NCI-H226 (cell line): ENCODE measurements at places on chromosomes 7 and 10.

DNA sequence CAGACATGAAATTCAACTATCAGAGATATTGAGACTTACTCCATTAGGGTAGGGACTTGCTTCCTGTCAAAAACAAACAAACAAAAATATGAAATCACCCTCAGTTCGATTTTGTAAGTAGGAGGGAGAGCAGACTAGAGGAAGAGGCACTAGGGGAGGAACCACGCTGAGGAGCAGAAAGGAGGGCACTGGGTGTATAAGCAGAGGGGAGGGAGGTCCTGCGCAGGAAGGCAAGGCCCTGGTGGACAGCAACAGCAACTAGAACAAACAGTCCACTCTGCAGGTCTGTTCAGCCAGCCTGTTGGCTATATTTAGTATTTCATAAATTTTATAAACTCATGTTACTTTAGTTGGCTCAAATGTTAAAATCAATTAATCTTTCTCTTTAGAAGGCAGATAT is 937.1 kb upstream of the C7orf33 start:
- no peak for DNase-seq

GRCh38 chr7:102188746-102189145 is 97.9 kb upstream of the SH2B2 start:
- no peak for DNase-seq

DNA sequence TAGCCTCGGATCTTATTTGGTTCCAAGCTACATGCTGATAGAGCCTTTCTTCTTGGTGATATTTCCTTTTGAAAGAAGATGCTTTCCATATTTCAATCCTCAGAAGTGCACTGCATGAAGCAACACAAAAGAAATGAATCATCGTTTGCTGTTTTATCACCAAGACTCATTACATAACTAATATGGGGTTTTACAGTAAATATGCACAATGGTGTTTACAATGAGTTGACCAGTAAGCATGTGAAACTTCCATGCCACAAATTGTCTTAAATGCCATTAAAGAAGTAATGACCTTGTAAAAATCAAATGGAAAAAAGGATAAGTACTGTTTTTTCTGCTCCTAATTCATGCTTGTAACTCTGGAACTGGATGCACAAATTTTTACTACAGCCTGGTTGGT is 1017.0 kb upstream of the GHITM start:
- no peak for DNase-seq

- DNase-seq: no peak
Measured at GRCh38 chr7:151191544-151191943, 4.5 kb upstream of the ASB10 start.

- DNase-seq: no peak
Measured at GRCh38 chr7:127080576-127080975, 172.2 kb downstream of the GRM8 start.

- peak; percentile 8 for DNase-seq
Measured at GRCh38 chr7:93374345-93374940, 142.3 kb downstream of the VPS50 start.

DNA sequence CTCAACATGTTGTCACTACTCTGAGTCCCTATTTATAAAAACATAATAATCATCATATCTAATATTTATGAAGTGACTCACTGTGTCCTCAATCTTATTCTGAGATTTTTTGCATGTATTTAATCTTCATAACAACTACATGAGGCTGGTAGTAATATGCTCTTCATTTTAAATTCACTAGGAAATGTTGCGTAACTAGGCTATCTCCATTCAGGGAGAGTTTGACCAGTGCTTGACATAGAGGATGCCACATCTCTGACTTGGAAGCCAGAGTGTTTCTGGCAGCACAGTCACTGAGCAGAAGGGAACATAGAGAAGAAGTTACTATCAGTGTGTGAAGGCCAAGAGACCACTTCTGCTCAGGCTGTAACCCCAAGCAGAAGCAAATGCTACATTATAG is 88.9 kb downstream of the FAM13C start:
- no peak for DNase-seq

DNA sequence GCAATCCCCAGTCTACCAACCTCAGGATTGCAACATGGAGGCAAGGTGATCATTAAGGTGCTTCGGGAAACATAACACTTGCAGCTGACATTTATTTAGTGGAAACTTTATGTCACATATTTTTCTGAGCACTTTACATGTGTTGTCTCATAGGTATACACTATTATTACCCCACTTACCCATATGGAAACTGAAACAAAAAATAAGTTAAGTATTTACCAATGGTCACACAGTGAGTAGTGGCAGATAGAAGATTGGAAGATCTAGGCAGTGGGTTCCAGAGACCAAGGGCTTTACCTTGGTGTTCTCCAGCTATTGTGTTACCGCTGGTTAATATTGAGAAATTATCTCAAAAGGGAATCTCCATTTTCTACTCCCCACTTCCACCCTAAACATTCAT is 1279.1 kb upstream of the SORCS1 start:
- no peak for DNase-seq

- no peak for DNase-seq
Measured at GRCh38 chr7:140732416-140732815, 35.9 kb downstream of the NDUFB2 start.

- DNase-seq: peak; percentile 81
Measured at GRCh38 chr10:119667562-119668328, 16.6 kb downstream of the BAG3 start.

DNA sequence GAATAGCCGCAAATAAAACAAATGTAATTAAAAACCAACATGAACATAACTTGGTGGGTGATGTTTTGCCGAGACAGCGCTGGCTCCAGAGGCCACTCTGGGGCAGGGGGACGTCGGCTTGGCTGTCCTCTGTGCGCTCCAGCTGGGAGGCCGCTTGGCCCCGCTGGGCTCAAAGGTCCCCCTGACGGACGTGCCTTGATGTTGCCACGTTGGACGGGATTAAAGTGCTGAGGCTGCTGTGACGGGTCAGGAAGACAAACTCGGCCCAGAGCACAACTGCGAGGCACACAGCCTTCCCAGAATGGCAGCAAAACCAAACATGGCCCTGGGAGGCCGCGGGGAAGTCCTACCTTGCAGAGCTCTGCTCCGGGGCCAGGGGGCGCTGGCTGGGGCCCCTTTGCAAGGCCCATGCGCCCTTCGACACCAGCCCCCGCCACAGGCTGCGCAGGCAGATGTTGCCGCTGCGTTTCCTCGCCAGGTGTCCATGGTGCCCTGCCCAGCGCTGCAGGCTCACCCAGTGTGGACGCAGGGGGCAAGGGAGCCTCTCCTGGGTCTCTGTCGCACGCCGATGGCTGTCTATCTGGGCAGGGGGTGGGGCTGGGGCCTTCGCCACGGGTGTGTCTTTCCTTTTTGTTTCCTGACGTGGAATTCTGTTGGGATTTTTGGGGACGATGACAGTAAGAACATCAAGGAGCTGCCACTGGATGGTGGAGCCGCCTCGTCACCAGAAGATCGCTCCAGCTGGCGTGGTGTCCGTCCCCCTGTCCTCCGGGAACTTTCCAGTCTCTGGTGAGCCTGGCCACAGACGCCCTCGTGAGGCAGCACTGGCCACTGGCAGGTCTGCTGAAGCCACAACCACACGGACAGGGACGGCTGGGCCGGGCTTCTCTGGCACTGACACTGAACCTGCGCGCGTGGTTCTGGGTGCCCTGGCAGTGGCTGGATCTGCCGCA is 99.6 kb upstream of the DIP2C start:
- DNase-seq: no peak

GRCh38 chr10:43162604-43163003 is 24.4 kb downstream of the CSGALNACT2 start:
- no peak for DNase-seq

- DNase-seq: no peak
Measured at GRCh38 chr7:100488333-100489095, 4.8 kb downstream of the NYAP1 start.

- DNase-seq: no peak
Measured at GRCh38 chr7:1459920-1460820, 900 bp upstream of the MICALL2 start.

DNA sequence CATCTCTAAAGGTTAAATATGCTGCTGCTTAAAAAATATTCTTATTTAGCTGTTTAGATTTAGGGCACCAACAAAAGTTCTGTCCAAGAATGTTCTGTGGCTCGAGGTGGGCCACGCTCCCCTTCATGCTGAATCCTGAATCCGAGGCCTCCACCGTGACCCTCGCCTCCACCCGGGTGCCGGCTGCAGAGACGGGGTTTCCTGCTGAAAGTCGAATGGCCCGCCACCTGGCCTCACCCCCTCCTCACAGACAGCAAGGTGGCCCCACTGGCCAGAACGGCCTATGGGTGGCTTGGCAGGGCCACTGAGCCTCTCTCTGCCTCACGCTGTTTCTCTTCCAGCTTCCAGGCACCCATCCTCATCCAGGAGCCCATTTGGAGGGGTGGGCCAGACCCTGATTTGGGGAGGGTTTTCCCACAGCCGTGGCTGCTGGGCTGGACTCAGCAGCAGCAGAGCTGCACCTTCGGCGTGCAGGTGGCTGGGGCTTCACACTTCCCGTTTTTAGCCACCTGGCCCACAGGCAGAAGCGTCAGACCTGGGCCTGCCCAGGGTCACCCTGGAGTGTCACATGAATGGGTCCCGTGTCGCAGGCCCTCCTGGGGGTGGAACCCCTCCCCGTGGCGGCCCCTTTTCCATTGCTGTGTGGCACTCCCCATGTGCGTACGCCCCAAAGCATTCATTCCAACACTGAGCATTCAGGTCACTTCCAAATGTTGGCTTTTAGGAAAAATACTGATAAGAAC is 26.3 kb upstream of the ADGRA1 start:
- DNase-seq: no peak

DNA sequence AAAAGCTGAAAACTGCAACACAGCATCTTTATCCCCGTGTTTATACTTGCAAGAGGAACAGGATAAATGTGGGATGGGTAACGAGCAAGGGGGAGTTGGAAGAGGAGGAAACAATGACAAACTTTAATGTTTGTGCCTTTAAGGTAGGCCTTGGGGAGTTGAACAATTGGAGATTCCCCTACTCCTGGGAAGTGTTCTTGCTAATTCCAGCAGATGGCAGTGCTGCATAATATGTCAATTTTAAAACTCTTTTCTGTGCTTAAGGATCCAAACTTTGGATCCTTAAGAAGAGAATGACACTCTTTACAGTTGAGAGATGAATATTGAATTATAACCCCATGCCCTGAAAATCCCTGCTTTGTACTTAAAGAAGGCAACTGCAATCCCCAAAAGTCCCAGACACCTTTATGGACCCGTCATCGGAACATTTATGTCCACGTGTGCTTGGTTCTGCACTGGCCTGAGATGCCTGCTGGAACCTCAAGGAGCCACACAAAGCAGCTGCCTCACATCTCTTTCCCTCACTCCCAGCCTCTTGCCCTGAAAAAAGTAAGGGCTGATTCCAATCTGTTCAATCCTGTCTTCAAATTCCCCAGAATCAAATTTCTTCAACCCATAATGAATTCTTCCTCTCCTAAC is 12.0 kb downstream of the IFIT5 start:
- DNase-seq: peak; percentile 37

GRCh38 chr10:13813550-13813949 is 226.8 kb downstream of the PRPF18 start:
- DNase-seq: no peak

- peak; percentile 79 for DNase-seq
Measured at GRCh38 chr10:124736491-124737136, 7.6 kb downstream of the FAM53B start.

DNA sequence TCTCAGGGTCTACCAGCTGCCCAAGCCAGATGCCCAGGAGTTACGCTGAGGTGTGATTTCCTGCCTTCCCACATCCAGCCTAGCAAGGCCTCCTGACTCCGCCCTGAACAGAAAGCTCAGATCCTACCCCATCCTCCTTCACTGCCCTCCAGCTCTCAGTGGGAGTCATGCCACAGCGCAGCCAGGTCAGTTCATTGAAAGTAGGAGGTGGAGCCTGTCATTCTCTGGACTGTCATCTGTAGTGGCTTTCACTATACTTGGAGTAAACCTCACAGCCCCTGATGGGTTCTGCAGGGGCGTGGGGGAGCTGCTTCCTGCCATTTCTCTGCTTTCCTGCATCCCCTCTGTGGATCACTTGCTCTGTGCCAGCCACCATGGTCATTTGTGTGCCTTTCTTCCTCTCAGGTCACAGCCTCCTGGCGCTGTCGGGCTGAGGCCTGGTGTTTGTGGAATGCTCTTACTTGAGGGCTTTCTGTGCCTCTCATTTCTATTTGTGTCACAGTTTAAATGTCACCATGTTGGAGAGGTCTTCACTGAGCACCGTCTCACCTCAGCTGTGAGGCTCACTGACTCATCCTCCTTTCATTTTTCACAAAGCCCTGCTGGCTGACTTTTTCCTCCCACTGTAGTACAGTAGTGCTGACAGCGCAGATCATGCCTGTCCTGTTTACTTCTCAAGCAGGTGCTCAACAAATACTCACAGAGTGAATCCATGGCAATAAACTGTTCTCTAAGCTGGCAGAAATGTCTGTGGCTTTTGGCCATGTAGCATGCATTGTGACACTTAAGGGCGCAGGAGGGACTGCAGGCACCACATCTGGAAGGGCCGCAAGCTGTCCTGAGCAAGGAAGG is 61.0 kb upstream of the TMEM248 start:
- DNase-seq: peak; percentile 14

GRCh38 chr7:129188372-129188891 is at the start of gene SMO:
TSS of gene SMO (plus strand) at chr7:129188633. CDS start at chr7:129189152, 519 bp downstream.
- peak; percentile 34 for DNase-seq

GRCh38 chr10:22611425-22612115 is 102.8 kb downstream of the PIP4K2A start:
- no peak for DNase-seq

GRCh38 chr10:48589266-48589665 is 15.6 kb downstream of the ARHGAP22 start:
- DNase-seq: no peak

GRCh38 chr7:109622320-109622719 is 1052.6 kb downstream of the DNAJB9 start:
- DNase-seq: no peak

GRCh38 chr10:71214641-71215559 is 2.5 kb downstream of the UNC5B start:
- DNase-seq: no peak

DNA sequence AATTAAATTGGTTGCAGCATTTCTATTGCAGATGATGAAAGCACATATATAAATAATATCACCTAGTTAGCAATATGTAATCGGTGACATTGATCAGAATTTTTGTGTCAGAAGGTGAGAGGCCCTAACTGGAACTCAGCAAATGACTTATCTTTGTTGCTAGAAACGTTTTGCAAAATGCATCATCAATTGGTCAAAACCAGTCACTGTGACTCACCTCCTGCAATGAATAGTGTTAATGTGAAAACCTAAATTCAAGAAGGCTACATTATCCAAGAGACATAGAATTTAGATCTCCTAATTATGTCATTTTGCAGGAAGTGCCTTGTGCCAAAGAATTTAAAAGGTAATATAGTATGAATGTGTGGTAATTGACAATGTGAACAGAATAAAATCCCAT is 9.8 kb upstream of the PNLIPRP3 start:
- no peak for DNase-seq

- DNase-seq: no peak
Measured at GRCh38 chr10:133123050-133123745, 35.5 kb downstream of the ADGRA1 start.

DNA sequence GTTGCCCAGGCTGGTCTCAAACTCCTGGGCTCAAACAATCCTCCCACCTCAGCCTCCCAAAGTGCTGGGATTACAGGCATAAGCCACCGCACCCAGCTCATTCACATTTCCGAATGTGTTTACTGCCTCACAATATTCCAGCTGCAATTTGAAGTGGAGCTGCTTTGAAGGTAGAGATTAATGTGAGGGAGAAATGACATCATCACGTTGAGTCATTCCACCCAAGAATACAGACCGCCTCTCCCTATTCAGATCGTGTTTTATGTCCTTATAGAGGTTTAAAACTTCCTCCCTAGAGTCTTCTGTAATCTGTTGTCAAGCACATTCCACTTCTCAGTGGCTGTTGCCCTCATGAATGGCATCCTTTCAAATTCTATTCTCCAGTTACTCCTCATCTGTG is 100.4 kb upstream of the PDGFA start:
- DNase-seq: peak; percentile 93

- no peak for DNase-seq
Measured at GRCh38 chr10:63627881-63628296, 106.7 kb downstream of the REEP3 start.
